Hippocampal formation (tissue), 2 donors: ENCODE measurements at places on chromosomes 5 and 9.

- no peak for DNase-seq
Observed at GRCh38 chr5:175840050-175840841, 31.1 kb upstream of the CPLX2 start.

GRCh38 chr9:37669232-37669631 lies 18.5 kb downstream of the FRMPD1 start:
- no peak for DNase-seq

DNA sequence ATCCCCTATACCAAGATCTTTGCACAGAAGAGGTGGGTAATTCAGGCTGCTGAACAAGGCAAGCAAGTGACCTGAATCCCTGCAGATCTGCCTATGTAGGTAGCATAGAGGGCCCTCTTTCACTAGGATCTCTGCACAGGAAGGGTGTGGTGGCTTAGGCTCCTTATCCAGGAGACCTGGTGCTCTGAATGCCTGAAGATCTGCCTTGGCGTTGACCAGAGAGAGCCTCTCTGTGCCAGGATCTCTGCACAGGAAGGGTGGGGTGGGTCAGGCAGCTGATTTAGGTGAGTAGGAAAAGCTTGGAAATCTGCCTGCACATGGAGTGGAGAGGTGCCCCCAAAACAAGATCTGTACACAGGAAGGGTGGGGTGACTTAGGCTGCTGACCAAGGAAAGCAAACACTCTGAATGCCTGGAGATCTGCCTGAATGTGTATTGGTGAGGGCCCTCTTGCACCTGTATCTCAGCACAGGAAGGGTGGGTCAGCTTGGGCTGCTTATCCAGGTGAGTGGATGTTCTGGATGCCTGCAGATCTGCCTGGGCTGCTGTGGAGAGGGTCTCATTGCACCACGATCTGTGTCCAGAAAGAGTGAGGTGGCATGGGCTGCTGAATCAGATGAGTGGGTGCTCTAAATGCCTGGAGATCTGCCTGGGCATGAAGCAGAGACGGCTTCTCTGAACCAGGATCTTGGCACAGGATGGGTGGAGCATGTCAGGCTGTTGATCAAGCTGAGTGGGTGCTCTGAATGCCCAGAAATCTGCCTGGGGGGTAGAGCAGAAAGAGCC lies 365.9 kb downstream of the DMAC1 start:
- no peak for DNase-seq

DNA sequence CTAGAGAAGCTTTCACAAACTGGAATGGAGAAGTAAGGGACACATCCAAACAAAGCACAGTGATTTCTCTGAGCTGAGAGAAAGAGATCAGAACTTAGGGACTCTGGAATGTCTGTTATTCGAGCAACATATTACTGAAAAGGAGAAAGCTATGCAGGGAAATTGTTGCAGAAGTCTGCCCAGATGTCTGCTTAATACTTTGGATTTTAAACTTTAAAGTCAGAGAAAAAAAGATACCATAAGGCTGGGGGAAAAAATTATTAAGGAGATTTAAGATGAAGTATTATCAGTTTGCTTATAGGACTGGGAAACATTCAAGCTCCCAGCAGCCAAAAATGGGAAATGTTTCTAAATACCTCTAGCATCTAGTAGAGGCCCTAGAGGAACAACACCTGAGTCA lies 803.9 kb downstream of the TAF11L14 start:
- no peak for DNase-seq

- peak; percentile 28 for DNase-seq
Observed at GRCh38 chr5:124394700-124395245, 351.7 kb downstream of the ZNF608 start.

DNA sequence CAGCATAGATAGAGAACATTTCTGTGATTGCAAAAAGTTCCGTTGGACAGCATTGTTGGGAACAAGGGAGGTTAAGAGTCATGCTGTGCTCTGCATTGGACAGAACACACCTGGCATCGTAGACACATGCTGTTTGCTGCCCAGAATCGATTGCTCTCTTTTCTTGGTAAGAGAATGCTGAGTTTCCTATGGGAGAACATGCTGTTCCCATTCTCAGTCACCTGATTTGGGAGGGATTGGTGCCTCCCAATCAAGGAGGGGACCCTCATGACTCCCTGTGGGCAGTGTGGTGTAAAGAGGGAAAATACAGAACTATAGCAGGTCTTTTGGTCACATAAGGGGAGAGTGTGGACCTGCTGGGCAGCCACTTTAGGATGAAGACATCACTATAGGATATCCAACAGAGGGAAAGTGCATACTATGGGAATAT lies 555.4 kb upstream of the CLINT1 start:
- DNase-seq = no peak

- no peak for DNase-seq
Observed at GRCh38 chr9:16145196-16145950, 592.5 kb downstream of the CCDC171 start.

DNA sequence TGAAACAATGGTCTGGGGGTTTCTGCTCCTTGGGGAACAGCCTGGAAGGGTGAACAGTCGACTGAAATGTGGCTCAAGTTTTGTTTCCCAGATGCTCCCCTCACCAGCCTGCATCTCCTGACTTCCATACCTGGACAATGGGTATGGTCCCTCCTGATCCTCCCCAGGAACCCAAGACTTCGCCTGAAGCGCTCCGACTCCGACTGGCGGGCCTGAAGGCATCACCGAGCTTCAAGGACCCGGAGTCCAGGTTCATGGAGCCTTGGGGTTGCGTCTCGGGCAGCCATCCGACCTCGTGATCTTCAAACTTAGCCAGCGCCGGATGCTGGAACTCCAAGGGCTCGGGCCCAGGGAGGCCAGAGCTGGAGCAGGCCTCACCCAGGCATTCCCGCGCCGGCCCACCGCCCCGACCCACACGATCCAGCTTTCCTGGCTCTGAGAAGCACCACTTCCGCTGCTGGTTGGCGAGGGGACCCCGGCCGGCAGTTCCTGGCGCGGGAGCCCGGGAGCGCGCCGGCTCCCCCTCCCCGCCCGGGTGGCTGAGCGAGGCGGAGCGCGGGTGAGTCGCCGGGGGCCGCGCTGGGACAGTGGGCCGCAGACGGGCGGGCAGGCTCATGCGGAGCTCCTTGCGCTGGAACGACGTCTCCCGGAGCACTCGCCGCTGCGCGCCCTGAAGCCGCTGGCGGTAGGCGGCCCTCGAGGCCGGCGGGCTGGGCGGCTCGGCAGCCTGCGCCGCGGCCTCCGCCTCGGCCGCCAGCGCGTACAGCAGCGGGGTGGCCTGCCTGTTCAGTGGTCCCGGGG lies 5.2 kb downstream of the SHROOM1 start:
- DNase-seq = no peak

DNA sequence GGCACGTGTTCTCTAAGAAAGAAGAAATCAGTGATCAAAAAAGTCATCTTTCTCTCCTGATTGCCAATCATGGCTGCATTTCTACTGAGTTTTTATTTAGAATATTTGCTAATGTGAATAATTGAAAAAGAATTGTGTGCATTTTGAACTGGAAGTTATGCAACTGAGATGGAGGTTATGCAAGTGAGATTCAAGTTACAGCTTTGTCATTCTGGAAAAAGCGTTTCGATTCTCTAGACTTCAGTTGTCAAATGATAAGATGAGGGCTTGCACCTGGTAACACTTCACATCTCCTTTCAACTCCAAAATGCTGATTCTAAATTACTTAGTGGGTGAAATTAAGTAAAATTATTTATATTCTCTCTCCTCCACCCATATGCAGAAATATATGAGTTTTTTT lies 36.4 kb downstream of the C6 start:
- DNase-seq = no peak

- DNase-seq = no peak
Observed at GRCh38 chr5:150663936-150664335, 2.9 kb downstream of the MYOZ3 start.

- DNase-seq = no peak
Observed at GRCh38 chr5:37816331-37816730, 23.5 kb downstream of the GDNF start.

- peak; percentile 31 for DNase-seq
Observed at GRCh38 chr9:92650839-92651621, 18.9 kb downstream of the IPPK start.

GRCh38 chr5:65382582-65382981 lies 99.1 kb downstream of the ADAMTS6 start:
- DNase-seq = no peak

- DNase-seq = no peak
Observed at GRCh38 chr5:109350537-109351270, 59.1 kb downstream of the PJA2 start.

GRCh38 chr5:166050531-166050930 lies 2240.9 kb upstream of the WWC1 start:
- DNase-seq = no peak

DNA sequence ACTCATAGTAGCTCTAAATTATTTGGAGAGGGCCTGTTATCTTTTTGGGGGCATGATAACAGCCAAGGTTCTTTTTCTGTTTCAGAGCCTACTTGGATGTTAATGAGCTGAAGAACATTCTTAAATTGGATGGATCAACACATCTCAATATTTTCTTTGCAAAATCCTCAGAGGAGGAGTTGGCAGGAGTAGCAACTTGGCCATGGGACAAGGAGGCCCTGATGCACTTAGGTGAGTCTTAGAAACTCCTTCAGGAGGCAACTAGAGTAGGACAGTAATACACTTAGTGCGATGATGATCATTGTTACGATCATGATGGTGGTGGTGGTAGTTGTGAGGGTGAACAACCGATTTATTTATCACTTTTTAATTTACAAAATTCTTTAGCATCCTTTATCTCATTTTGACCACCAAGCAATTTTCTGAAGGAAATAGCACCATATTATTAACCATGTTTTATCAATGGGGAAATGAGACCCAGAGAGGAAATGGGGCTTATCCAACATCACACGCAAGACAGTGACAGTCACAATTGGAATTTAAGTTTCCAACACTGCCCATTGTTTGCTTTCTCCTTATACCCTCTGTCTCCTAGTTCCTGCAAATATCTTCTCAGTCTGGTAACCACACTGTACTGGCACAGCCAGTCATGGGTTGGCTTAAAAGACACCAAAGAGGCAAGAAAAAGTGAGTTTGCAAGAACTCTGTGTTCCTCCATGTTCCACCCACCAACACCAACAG lies 54.0 kb downstream of the PAPPA start:
- DNase-seq = no peak
